ENCODE measurements at places on chromosomes 1 and 21.

GRCh38 chr1:154970631-154971340, at the start of gene SHC1:
Gene SHC1 (minus strand): TSS chr1:154970747. CDS start chr1:154970526, 221 bp downstream.
- DNase-seq, result no peak

- DNase-seq, result peak; percentile 4
Measured at GRCh38 chr1:30801771-30802198, 44.2 kb upstream of the LAPTM5 start.

DNA sequence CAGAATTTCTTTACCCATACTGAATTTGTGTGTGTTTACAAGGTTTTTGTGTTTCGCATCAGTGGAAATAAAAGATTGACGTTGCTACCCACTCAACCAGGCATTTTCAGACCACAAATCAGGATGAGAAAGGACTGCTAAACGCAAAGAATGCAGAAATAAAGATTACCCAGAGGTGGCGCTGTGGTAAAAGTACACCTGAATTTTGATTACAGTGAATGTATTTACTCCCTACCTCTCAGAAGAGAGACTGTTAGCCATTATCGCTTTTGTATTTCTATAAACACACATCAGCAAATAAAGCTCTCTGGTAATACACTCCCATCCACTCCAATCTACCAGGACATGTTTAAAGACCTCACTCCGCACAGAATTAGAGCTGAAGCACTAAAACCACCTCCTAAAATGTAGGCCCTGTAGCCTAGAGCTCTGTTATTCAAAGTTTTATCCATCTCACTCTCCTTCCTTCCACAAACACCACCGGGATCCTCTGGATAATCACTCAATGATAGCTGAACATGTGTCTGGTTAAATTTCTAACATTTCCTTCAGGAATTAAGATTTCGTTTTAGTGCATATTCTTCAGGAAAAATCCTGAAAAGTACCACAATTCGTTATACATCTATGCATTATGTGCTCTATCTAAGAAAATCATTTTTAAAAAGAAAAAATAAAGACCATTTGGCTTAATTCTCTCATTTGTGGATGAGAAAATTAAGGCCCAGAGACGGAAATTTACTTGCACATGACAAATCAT, 2.5 kb upstream of the LMO4 start:
- DNase-seq, result peak; percentile 74

- no peak for DNase-seq
Measured at GRCh38 chr1:174118751-174119150, 40.6 kb upstream of the RABGAP1L start.

DNA sequence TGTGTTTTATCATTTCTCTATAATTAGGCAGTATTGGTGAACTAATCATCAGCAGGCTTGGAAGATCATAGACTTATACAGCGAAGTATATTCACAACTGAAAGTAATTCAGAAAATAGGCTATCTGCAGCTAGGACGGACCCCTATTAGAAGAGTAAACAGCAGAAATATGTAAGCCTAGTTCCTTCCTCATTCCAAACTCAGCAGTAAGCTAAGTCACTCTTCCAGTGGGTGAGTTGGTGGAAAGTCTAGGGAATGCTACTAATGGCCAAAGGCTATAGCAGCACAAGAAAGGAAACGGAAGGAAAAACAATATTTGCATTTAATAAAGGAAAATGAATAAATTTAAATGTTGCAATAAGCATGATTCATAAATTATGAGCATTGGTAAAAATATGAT, 918.1 kb upstream of the TMPRSS15 start:
- DNase-seq, result no peak

- DNase-seq, result no peak
Measured at GRCh38 chr1:14345946-14346550, 252.4 kb upstream of the KAZN start.

DNA sequence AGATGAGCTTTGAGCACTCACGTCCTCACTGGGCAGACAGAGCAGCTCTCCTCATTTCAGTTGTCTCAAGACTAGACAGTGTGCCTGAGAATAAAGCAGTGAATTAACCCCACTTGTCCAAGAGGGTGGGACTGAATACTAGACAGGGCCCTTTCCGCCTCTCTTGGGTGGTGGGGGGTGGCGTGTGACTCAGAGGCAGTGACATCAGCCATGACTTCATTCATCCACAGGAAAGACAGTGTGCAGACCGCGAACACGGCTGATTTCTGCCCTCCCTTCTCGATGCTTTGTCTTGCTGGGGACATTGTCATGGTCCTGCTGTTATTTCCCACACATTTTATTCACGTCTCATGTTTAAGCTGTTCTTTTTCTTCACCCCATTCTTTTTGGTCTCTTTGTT, 64.9 kb downstream of the FGGY start:
- no peak for DNase-seq

- DNase-seq, result no peak
Measured at GRCh38 chr1:47827109-47827508, 170.1 kb downstream of the TRABD2B start.

- no peak for DNase-seq
Measured at GRCh38 chr1:44250068-44250781, 37.0 kb downstream of the DMAP1 start.

GRCh38 chr1:160834945-160835565, 27.6 kb downstream of the CD244 start:
- peak; percentile 30 for DNase-seq

DNA sequence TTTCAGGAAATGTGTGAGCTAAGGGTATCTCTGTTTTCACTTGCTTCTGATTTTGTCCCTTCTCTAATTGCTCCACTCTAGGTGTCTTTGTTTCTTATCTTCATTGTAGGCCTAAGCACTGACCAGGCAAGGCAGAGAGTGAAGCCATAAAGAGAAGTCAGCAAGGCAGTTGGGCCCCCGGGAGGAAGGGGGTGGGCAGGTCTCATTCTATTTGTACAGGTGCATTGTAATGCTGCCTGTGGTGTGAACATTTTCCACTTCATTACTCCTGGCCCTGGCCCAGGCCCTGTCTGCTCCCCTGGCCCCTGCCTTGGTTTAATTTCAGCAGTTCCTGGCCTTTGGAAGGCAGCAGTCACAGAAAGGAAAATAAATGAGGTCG, 86.4 kb upstream of the JUN start:
- DNase-seq, result peak; percentile 90

- DNase-seq, result no peak
Measured at GRCh38 chr1:245395680-245396079, 240.9 kb downstream of the KIF26B start.

- DNase-seq, result no peak
Measured at GRCh38 chr1:229991104-229991513, 75.9 kb upstream of the GALNT2 start.

Data from NCI-H2081 treated with DMSO at 0.1 percent for 48 hours (cell line).